ENCODE measurements at places on chromosomes 2 and 18.
A peak's percentile ranks its signal among the peaks of the same experiment; 100 is the strongest.

GRCh38 chr2:144701259-144701658, 181.3 kb upstream of the ZEB2 start:
- DNase-seq, result no peak

DNA sequence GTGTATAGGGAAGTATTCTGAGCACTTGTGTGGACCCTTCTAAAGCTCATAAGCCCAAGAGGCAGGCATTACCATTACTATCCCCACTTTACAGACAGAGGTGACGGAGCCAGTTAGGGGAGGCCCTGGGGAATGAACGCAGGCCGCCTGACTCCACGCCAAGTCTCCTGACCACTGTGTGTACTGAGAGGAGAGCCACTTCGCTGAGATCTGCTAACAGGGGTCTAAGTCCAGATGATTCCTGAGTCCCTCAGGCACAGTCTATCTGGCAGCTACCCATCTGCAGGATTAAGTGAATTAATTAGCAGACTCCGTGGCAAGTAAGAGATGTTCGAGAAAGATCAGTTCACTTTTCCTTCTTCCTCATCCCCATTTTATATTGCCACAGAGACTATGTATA, 13.7 kb downstream of the CYB5A start:
- DNase-seq, result no peak

- DNase-seq, result no peak
These were observed 774.3 kb upstream of the TMEFF2 start for GRCh38 chr2:192969055-192969454.

DNA sequence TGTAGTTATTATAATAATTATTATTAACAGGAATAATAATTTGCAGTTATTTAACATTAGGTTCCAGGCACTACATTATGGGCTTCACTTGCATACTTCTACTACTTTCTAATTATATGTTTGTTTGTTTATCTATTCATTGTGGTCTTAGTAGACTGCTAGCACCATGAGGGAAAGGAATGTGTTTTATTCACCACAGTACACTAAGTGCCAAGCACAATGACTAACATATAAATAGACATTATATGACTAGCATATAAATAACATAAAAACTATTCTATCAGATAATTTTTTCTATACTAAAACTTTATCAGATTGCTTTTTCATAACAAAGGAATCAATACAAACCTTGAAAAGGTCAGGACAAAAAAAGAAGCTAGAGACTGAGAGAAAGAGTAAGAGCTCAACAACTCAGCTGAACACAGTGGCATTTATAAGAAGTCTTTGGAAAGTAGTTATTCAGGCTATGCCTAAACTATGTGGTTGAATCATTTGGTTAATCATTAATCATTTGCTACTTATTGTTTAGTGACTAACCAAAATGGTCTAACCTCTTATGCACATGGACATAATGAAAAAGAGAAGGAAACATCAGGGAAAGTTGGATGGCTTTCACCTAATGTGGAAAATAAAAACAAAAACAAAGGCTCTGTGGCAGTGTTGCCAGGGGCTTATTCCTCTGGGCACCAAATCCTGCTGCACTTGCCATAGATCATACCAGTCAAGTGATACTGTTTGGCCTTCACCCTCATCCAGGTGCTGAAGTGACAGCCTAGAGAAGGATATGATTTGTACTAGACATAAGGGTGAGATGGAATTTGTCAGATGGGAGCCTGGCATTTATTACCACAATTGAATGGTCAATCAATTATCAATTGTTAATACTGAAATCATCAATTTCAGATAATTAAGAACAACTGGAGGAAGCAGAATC, 174.9 kb downstream of the ETAA1 start:
- no peak for DNase-seq

DNA sequence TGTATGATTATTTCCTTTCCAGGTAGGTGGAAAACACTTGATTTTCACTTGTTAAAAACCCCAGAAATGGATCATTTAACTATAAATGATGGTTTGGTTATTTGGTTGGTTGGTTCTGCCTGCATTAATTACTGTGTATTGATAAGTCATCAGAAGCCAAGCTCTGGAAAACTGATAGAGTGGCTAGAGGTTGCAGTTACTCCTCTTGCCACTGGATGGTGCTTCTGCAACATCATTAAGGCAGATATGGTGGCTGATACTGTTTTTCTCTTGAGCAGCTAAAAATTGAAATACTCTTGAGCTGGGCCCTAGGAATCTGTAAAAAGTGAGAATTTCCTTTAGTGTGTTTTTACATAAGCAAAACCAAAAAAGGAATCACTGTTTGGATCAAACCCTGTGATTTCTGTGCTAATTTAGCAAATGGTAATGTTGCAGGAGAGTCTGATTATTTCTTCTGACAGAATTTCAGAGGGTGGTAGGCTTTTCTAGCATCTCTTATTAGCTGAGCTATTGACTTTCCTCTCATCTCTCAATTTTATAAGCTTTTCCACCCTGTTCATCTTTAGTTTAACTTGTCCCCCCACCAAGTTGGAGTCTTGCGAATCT, 54.3 kb downstream of the RAB10 start:
- DNase-seq, result peak; percentile 21

DNA sequence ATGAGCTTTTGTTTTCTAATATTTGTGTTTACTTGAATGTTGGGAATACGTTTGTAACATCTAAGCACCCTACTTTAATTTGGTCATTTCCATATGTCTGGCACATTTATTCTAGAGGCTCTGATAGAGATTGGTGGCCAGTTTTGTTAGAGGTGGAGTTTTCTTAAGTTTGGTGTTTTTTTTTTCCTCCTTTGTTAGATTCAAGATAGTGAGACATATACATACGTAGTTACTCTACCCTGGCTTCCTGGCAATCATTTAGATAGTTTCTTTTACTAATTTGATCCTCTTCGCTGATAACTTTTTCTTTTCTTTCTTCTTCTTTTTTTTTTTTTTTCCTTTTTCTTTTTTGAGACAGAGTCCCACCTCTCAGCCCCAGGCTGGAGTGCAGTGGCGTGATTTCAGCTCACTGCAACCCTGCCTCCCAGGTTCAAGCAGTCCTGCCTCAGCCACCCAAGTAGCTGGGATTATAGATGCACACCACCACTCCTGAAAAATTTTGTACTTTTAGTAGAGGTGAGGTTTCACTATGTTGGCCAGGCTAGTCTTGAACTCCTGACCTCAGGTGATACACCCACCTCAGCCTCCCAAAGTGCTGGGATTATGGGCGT, 26.6 kb downstream of the SMCHD1 start:
- DNase-seq, result no peak

DNA sequence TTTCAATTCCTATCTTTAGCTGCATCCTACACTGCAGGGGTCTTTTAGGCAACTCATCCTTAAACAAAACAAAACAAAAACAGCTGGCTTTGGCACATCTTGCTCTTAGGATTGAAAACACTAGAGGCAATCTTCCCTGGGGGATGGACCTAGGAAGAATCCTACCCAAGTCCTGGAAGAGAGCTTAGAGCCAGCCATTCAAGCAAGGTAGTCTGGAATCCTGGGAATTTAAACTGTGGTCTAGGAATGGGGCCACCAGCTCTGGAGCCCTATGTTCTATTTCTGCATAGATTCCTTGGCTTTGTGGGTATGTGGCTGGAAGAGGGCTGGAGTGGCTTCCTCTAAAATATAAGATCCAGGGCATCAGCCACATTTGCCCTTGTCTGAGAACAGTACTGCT, 27.7 kb downstream of the MYL1 start:
- DNase-seq, result no peak

- no peak for DNase-seq
These were observed 121.6 kb downstream of the VAPA start for GRCh38 chr18:10035281-10035991.

DNA sequence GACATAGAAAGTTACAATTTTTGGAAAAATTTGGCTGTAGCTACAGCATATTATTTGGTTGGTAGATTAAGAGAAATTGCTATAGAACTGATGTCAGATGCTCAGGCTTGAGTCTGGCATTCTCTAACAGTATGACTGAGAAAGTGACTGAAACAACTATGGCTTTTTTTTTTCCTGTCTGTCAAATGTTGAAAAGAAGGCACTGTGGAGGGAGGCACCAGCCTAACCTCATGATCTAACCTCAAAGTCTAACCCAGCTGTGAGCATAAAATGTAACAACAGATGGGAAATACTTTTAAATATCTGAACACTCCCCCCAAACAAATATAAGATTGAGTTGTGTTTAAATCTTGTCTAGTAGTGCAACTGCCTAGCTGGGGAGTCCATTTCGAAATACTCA, 629.1 kb downstream of the LRP1B start:
- no peak for DNase-seq

DNA sequence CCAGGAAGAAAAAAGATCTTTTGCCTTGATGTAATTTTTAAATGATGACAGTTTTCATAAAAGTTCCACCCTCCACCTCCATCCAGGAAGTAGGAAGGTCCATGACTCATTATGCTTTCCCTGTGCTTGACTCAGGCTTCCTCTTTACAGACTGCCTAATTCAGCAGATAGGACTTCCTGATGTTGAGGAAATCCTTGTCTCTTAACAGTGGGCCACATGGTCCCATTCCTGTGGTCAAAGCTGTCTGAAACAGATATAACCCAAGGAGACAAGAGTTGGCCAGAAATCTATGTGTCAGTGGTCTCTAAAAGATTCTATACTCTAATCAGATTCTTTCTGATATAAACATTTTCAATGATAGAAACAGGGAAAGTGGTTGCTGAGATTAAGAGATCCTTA, 119.1 kb downstream of the BAZ2B start:
- DNase-seq, result no peak

DNA sequence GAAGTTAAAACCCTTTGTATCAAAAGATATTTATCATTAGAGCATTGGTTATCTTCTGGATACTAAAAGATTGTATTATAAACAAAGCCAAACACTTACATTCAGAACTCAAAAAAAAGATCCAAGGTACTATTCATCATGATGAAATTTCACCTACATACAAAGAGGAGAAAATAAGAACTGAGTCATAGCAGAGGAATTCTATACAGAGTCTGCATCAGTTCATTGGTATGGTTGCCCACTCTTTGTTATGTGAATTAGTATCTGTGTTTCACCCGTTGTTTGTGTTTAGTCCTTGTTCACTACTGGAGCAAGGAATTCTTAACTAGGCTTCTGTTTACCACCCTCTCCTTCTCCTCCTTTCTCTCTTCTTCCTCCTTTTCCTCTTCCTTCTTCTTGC, 157.9 kb downstream of the LNPK start:
- no peak for DNase-seq

GRCh38 chr2:196426122-196426521, 213.4 kb upstream of the CCDC150 start:
- no peak for DNase-seq

GRCh38 chr2:70943205-70943871, 7.6 kb downstream of the ATP6V1B1 start:
- DNase-seq, result no peak

GRCh38 chr2:194698012-194698411, 959.0 kb upstream of the SLC39A10 start:
- no peak for DNase-seq

DNA sequence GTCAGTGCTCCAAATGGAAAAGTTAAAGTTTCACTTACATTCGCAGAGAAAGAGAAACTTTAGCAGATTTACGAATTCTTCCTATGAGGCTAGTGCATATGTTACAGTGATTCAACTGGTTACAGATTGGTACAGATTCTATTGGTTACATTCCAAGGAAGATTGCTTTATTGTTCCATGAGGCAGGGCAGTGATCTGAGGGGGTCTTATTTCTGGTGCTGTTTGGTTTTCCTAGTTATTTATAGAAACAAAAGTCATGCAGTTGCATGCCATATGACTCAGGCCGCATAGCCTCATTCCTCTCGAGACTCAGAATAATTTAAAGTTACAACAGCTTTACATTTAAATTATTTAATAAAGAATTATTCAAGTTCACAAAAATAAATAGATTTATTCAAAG, 385.4 kb upstream of the SYT4 start:
- DNase-seq, result no peak

- no peak for DNase-seq
These were observed 38.7 kb downstream of the TTC39C start for GRCh38 chr18:24053211-24053610.
